ENCODE measurements at places on chromosomes 1 and 21. TPM values are rescaled to one million over a fixed set of nuclear protein-coding genes. Genes with fewer than 3 reads are reported as not detected.

- DNase-seq, result no peak
Observed at GRCh38 chr1:193431265-193431977, 245.0 kb upstream of the B3GALT2 start.

GRCh38 chr1:199297174-199297573 is 658.3 kb downstream of the PTPRC start:
- no peak for DNase-seq

GRCh38 chr1:236168716-236169429 is 26.5 kb downstream of the GPR137B start:
- DNase-seq, result peak; percentile 25

DNA sequence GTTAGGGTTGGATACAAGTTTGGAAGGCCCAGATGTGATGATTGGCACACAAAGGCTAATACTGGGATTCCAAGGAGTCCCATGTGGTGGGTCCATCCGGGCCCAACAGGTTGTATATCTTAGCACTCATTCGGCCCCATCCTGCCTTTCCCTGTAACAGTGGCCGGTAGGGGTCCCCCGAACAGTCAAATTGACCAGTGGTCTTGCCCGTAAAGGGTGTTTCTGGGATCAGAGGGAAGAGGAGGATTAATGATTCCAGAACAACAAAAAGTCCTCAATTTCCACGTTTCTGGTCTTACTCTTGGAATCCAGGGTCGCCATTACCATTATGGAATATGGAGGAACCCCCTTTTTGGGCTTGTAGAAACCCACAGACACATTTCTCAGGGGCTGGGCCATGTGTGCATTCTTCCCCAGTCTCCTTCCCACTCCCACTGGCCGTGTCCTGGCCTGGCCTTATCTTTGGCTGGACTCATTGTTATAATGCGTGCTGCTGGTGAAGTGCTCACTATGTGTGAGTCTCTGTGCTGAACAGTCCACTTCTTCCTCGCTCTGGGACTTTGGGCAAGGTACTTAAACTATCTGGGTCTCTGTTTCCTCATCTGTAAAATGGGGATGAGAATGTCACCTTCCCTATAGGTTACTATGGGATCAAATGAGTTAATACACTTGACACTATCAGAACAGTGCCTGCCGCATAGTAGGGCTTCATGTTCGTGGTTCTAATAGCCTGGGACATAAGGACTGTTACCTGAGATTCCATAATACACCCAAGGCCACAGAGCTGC is 161.8 kb downstream of the DYRK1A start:
- DNase-seq, result no peak

GRCh38 chr1:214491468-214492146 is 59.8 kb downstream of the PTPN14 start:
- no peak for DNase-seq

- no peak for DNase-seq
Observed at GRCh38 chr1:224922404-224923164, 6.9 kb upstream of the DNAH14 start.

Gene OR2W3
- total RNA-seq, result not detected

DNA sequence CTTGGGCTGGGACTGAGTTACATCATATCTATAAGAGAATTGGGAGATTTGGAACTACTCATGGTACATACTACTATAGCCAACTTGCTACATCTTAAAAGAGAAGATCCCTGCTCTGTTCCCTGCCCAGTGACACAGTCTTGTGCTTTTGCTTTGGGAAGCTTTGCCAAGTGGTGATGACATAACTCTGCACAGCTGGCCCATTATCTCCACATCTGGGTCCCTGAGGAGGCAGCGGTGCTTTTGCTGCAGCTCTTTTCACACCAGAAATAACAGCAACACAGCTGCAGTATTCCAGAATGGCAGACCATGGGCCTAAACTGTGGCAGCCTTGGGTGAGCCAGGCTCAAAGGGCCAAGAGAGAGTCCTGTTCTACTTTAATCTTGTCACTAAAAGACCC is 296.0 kb downstream of the HHAT start:
- DNase-seq, result no peak

GRCh38 chr1:9731051-9731537 is 79.6 kb downstream of the PIK3CD start:
- DNase-seq, result no peak

Gene FCRL1
- total RNA-seq, result not detected

DNA sequence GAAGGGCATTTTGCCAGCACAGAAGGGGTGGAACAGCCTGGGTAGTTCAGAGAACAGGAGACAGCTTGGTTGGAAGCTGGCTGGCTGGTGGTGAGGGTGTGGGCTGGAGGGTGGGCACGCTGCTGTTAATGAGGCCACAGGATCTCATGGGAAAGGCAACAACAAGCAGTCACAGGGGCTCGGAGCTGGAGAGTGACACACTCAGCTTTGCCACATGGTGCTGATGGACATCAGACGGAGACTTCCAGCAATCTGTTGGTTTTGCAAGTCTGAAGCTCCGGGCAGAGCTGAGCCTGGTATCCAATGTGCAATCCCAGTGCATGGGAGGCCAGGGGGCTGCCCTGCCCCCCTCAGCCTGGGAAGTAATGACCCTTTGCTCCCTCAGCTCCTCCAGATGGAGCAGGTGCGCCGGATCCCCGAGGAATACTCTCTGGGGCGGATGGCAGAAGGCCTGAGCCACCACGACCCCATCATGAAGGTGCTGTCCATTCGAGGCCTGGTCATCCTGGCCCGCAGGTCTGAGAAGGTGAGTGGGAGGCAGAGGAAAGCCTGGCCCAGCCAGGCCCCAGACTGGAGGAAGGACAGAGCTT is 15.6 kb upstream of the TTC4 start:
- DNase-seq, result no peak

Gene PEX14
- 19.2 TPM for total RNA-seq

DNA sequence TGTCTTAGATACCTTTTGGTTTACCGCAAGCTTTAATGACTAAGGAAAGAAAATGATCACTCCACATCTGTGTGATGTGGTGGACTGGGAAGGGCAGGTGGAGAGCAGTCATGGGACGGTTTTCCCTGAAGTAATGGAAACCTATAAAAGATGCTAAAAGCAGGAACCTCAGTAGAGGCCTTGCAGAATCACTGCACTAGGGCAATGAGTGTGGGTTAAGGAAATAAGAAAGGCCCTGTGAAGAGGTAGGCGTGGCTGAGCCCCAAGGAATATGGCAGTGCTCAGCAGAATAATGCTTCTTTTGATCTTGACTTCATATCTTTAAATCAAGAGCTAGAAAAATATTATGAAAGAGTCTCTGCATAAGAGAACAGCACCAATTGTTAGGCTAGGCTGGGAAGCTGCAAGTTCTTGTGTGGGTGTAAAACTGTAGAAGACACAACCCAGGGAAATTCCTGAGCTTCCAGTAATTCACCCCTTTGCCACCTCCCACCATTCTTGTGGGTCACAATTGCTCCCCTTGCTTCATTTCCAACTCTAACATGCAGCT is 49.9 kb downstream of the CLCA4 start:
- no peak for DNase-seq

DNA sequence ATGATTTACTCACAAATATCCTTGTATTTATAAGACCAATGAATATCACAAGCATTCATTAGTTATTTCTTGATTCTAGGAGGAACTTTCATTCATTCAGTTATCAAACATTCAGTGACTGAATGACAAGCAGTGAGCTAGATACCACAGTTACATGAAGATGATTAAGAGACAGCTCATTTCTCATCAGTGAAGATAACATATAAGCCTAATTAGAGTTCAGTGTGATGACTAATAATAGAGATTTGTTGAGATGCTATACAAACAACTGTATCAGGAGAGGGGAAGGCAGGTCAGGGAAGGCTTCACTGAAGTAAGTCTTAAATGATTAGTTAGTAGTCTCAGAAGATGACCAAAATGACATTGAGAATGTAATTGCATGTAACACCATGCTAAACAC is 14.6 kb upstream of the C1orf105 start:
- DNase-seq, result no peak

DNA sequence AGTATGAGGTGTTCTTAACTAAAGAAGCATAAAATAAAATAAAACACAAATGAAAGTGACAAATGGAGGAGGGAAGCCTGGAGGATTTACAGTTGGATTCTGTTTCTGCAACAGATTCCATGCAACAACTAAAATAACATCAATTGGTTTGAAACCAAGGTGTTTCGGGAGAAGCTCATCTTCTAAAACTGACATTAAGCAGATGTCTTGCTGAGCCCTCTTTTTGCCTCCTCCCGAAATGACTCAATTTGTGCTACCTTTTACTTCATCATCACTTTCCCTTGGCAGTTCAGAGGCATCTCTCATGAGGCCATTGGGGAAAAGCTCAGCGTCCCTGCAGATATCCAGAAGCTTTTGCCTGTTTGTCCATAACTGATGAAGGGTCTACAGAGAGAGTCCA is 121.6 kb upstream of the ADAR start:
- no peak for DNase-seq

DNA sequence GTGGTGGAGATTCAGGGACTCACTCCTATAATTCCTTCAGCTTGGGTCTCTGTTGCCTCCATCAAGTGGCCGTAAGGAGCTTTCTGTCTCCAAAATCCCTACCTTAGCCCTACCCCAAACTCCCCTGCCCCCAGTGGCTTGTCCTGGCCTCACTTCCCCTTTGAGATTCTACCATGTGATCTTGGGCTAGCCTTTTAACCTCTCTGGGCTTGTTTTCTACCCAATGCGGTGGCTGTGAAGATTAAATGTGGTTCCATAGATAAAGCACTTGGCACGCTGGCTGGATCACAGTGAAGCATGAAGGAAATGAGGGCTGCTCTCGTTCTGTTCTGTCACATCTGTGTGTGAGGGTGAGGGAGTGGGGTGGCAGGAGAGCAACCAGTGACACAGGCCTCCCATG is 43.6 kb downstream of the FAAH start:
- no peak for DNase-seq

Gene MAN1C1
- 16.3 TPM for total RNA-seq

DNA sequence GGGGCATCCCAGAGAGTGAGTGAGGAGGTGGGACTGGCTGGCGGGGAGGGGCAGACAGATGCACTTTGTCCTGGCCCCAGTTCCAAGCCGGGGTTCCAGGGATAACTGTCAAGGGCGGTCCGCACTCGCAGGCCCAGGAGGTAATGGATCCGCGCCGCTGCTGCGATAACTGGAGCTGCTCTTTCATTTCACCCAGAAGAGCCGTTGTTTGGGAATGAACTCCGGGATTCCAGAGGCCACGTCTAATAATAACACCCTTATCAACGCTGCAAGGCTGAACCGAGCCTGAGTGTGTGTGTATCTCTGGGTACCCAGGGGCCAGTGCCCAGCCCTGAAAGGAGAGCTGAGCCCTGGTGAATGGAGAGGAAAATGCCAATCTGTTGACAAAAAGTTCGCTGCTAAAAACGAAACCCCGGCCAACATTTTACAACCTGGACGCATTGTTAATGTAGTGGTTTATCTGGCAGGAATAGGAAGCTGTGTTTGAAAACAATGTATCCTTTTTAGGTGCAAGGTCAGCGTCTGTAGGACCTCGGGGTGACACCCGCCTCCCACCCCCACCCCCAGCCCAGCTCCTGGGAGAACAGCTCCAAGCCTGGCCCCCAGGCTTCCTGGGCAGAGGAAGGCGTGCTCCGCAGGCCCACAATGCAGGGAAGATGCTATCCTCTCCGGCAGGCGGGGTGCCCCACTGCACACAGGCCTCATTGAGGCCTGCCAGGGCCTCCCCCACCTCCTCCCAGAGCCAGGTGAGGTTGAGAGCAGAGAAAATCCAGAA is 119.7 kb downstream of the PROX1 start:
- no peak for DNase-seq

DNA sequence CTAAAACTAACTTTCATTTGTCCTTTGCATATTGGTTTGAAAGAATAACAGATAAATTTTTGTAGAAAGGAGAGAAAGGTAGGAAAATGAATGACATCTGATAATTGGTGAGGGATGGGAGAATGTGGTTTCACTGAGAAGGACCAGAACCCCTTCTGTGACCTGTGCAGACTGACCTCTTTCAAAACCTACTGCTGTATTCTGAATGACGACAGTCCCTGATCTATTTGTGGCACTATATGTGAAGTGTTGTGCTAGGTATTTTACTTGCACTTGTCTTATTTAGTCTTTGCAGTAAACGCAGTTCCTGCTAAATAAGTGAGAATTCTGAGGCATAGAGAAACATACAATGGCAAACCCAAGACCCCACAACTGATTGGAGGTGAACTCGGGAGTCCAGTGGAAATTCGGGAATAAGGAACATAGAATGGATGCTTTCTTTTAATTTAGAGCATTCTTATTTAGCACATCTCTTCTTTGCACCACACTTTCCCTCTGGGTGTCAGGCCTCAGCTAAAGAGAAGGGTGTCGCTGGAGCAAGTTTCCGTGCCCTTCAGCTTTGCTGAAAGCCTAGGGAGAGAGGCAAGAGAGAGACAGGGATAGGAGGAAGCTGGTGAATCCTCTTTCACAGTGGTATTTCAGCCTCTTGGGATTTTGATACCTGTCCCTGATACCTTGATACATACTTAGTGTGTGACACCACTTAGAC is 230.2 kb downstream of the PAPPA2 start:
- DNase-seq, result no peak

Gene TAS1R1
- not detected for total RNA-seq

GRCh38 chr21:41482301-41482700 is 25.7 kb downstream of the TMPRSS2 start:
- DNase-seq, result no peak

Gene WDR64
- not detected for total RNA-seq

Gene CDC42BPA
- total RNA-seq, result 83.6 TPM

Gene SAMD11
- total RNA-seq, result not detected

Gene F13B
- total RNA-seq, result not detected

DNA sequence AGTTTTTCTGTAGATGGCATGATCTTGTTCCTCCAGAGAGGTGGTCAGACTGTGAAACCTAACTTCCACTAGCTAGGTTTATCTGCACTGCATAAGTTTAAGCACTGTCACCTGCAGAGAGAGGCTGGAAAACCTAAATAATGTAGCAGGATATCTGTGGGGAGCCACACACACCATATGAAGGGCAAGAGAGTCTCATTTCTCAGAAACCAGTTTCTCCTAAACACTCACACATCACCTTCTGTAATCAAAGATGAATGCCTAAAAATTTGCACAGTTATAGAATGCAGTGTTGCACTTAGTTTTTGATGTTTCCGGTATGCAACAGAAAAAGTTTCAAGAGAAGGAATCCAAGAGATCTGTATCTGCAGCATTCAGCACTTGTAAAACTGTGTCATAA is 654.6 kb downstream of the ADGRL2 start:
- DNase-seq, result no peak

DNA sequence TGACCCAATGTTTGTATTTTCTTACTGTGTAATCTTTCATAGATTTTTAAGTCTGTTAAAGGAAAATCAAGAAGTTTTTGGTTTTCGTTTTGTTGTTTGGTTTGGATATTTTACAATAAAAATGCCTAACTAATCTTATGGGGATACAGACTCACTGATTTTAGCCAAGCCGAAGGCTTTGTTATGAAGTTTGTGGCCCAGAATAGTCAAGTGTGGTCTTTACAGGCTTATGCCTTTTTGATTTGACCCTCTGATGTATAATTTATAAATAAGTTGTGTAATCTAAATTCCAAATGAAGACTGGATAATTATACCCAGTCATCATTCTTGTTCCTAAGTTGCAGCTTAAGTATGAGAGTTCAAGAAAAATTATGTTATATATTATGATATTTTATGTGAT is 739.3 kb downstream of the ADGRL2 start:
- no peak for DNase-seq

- no peak for DNase-seq
Observed at GRCh38 chr1:40745176-40745575, 38.4 kb upstream of the KCNQ4 start.
